Frontal cortex (tissue), 4 donors: ENCODE measurements at places on chromosomes 12 and 14.

- no peak for DNase-seq
Observed at GRCh38 chr14:102652194-102652593, 59.7 kb downstream of the RCOR1 start.

DNA sequence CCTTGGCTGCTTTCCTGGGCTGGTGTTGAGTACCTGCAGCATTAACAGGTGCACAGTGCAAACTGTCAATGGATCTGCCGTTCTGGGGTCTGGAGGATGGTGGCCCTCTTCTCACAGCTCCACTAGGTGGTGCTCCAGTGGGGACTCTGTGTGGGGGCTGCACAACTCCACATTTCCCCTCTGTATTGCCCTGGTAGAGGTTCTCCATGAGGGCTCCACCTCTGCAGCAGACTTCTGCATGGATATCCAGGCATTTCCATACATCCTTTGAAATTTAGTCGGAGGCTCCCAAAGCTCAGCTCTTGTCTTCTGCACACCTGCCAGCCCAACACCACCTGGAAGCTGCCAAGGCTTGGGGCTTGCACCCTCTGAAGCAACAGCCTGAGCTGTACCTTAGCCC lies 198.6 kb downstream of the GXYLT1 start:
- DNase-seq: no peak

DNA sequence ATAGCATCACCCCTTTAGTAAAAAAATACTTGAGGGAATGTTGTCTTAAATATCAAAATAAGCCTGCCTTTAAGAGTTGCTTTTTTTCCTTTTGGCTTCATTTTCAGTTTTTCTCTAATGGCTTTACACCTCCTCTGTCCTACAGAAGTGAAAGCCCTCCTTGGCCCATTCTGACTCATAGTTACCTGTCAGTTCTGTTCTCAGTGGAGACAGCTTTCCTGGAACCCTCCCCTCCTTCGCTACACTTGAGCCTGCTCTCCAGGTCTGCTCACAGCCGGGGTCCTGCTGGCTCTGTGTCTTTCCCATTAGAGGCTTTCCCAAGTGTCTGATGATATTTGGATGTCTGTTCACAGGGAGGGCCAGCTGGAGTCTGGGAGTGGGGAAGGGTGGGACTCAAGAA lies 84.0 kb downstream of the PELI2 start:
- DNase-seq: no peak

DNA sequence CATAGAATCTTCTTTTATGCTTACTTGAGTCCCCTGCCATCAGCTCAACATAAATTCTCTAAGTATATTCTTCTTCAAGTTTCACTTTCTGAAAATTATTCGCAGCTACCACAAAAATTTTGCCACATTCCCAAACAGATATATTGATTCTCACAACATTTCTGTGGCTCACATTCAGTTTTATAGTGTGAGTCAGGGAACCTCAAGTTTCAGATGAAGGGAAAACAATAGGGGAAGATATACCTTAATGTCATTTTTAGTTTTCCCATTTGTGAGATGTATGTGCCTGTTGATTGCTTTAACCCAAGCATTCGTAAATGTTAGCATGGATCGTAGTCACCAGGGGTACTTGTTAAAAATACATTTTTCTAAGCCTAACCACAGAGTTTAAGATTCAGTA lies 465.8 kb downstream of the CCER1 start:
- DNase-seq: no peak

- no peak for DNase-seq
Observed at GRCh38 chr12:25496098-25496587, 56.9 kb downstream of the LMNTD1 start.

DNA sequence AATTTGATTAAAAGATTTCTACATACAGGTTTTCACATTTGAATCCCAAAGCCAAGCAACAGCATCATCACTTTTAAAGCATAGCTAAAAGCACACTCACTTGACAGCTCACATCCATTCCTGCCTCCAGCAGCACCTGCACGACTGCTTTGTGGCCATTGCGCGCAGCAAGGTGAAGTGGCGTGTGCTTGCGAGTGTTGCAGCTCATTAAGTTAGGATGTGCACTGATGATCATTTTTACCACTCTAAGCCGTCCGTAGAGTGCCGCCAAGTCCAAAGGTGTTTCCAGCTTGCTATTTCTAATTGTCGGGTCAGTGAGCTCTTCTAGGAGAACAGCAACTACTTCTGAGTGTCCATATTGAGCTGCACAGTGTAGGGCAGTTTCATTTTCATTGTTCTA lies 158.8 kb downstream of the GARIN6 start:
- DNase-seq: no peak

DNA sequence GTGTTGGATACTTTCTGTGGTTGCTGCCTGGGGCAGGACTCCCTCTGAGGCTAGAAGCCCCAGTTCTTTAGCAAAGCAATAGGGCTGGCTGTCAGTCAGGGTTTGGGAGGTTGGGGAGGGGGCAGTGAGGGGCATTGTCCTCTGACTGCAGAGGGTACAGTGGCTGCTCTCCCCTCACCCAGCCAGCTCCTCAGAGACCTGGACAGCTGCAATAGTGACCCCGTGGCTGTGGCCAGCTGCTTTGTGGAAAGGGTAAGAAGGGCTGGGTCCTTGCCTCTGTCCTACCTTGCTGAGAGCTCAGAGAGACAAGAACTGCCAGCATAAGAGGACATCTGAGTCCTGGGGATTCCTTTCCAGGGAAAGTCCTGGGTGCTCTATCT lies 25.8 kb downstream of the PLEKHG3 start:
- DNase-seq: no peak

DNA sequence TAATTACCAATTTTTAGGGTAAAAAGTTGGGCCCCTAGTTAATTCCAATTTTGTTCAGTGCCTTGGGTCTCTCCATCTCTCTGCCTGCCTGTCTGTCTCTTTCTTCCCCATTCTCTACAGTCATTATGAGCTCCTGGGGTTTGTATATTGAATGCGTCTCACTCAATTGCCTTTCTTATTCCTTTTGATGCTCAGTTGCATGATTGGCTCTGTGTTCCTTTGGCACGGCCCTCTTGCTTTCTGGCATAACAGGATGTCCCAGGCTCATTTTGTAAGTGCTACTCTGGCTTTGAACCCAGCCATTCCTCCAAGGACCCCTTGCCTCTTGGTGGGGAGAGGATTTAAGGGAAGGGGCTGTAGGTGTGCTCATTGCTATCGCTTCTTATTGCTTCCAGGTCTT lies 35.6 kb downstream of the ZNF664 start:
- DNase-seq: no peak
